ENCODE measurements at places on chromosomes 5 and 9.

- DNase-seq = no peak
These were observed 61.2 kb downstream of the UBAP1 start for GRCh38 chr9:34240006-34240405.

- no peak for DNase-seq
These were observed 2.3 kb upstream of the IARS1 start for GRCh38 chr9:92295827-92296258.

- DNase-seq = peak; percentile 4
These were observed 501.3 kb upstream of the FTMT start for GRCh38 chr5:121350181-121350930.

GRCh38 chr5:54704825-54705224, 187.3 kb downstream of the SNX18 start:
- DNase-seq = no peak

DNA sequence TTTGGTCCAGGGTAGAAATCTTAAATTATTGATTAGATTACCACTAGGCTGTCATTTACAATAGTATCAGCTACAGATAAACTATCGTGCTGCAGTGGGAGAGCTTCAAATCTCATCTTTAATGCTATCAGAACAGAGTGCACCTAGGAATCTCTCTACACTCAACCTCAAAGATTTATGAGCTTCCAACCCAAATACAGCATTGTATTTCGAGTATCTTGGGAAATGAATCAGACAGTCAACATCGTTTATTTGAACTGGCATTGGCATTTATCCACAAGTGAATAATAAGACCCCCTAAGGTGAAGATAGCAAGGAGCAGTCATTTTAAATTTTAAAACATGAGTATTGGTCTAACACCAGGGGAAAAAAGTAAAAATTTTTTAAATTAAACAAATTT, 1203.2 kb downstream of the CDH12 start:
- DNase-seq = no peak

DNA sequence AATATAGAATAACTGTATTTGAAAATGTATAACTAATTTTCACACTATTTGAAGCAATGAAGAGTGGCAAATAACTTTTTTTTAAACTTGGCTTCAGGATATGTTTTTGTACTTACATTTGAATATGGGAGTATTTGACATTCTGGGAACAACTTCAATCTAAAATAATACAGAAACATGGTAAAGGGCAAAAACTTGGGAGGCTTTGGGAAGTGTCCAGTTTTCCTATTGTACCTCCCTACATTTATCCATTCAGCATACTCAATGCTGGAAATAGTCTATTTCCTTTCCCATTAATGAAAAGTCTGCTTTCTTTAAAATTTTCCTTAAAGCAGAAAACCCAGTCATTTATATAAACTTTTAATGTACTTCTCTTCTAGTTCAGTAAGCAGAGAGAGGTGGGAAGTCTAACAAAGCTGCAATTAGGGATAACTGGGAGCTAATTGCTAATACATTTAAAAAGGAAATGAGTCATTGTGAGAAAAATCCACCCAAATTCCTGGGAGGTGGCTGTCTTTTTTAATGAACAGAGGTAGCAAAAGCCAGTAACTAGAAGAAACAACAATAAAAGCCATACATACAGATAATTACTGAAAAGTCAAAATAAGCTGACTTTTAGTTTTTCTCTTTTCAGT, 128.8 kb downstream of the FBN2 start:
- no peak for DNase-seq

Data from BJ (cell line).